ENCODE measurements at places on chromosomes 5 and 9. TPM values are rescaled to one million over a fixed set of nuclear protein-coding genes. Genes with fewer than 3 reads are reported as not detected.

Gene SHOC1
- not detected for total RNA-seq

Gene LCN12
- total RNA-seq, result 1.4 TPM

GRCh38 chr9:99814359-99814758 lies 7.3 kb upstream of the NR4A3 start:
- no peak for DNase-seq
- H3K27me3 ChIP-seq, result peaks cover 2% of the 10 kb centered on the region
- H3K27ac ChIP-seq, result no peak overlapping the region
- H3K36me3 ChIP-seq, result no peaks in the 10 kb centered on the region
- H3K4me3 ChIP-seq, result no peak overlapping the region
- H3K4me1 ChIP-seq, result peaks cover 11% of the 10 kb centered on the region

DNA sequence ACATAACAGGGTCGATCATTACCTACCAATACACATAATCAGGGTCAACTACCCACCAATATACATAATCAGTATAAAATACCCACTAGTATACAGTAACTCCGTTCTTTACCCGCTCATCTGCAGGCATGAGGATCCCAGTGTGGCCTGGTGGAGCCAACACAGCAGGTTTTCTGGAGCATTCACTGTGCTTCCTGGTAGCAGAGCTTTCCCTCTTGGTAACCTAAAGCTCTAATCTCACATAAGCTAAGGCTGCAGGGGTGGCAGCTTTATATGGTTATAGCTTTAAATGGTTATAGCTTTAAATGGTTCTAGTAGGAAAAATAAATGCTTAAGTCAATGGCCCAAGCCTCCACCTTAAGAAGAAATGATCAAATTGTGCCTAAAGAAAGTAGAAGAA lies 11.9 kb downstream of the LCN1 start:
- H3K36me3 ChIP-seq, result no peaks in the 10 kb centered on the region
- H3K27me3 ChIP-seq, result peaks cover 10% of the 10 kb centered on the region
- no peaks in the 10 kb centered on the region for H3K4me1 ChIP-seq
- no peak overlapping the region for H3K27ac ChIP-seq

- no peak for DNase-seq
- H3K36me3 ChIP-seq, result no peaks in the 10 kb centered on the region
- H3K4me1 ChIP-seq, result no peaks in the 10 kb centered on the region
- H3K27ac ChIP-seq, result no peak overlapping the region
Measured at GRCh38 chr9:104279535-104280177, 185.5 kb downstream of the SMC2 start.

- H3K27me3 ChIP-seq, result peaks cover 53% of the 10 kb centered on the region
- H3K4me1 ChIP-seq, result peaks cover 28% of the 10 kb centered on the region
- no peak overlapping the region for H3K27ac ChIP-seq
- no peak overlapping the region for H3K4me3 ChIP-seq
Measured at GRCh38 chr9:37040508-37041127, 6.5 kb upstream of the PAX5 start.

DNA sequence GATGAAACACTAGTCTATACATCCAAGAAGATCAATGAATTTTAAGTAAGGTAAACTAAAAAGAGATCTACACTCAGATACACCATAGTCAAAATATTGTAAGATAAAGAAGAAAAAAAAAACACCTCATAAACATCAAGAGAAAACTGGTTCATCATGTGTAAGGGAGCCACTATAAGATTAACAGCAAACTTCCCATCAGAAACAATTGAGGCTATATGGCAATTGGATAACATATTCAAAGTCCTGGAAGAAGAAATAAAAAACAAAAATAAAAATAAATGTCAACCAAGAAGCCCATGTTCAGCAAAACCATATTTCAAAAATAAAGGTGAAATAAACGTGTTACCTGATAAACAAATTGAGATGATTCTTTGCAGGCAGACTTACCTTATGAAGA lies 3.6 kb downstream of the OR13C8 start:
- H3K36me3 ChIP-seq, result no peaks in the 10 kb centered on the region
- DNase-seq, result no peak
- H3K4me1 ChIP-seq, result no peaks in the 10 kb centered on the region
- H3K27me3 ChIP-seq, result no peaks in the 10 kb centered on the region

DNA sequence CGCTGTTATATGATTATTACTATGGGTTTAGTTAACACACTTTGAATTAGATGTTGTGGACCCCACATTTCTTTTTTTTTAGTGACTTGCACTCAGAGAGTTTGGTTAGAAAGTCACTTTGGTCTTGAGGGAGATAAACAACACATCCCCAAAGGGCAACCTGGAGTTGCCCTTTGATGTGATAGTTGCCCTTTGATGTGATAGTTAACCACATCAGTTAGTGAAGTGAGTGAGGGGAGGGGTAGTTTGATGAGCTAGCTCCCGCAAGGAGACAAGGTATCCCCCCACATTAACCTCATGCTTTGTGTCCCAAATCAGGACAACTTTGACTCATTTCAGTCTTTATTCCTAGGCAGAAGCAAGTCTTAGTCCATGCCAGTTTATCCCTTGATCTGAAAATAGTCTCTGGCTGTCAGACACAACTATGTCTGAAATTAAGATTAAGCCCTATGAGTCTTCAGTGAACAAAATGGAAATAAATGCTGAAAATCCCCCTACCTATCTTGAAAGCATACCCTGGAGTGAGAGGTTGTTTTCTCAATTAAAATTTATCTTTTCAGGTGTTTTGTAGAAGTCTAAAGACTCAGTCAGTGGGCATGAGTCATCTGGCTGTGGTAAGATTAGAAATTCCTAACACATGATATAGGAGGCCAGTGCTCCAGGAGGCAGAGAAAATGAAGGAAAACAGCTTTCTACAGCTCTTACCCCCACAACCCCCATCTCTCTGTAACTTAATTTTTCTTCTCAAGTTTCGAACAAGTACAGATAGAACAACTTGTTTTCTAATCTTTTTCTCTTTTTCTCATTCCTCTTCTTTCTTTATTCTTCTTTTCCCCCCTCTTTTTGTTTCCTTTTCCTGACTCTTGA lies 208.9 kb upstream of the DMRTA1 start:
- no peak overlapping the region for H3K27ac ChIP-seq
- H3K4me1 ChIP-seq, result no peaks in the 10 kb centered on the region
- no peak for DNase-seq
- no peak overlapping the region for H3K4me3 ChIP-seq
- no peaks in the 10 kb centered on the region for H3K27me3 ChIP-seq

DNA sequence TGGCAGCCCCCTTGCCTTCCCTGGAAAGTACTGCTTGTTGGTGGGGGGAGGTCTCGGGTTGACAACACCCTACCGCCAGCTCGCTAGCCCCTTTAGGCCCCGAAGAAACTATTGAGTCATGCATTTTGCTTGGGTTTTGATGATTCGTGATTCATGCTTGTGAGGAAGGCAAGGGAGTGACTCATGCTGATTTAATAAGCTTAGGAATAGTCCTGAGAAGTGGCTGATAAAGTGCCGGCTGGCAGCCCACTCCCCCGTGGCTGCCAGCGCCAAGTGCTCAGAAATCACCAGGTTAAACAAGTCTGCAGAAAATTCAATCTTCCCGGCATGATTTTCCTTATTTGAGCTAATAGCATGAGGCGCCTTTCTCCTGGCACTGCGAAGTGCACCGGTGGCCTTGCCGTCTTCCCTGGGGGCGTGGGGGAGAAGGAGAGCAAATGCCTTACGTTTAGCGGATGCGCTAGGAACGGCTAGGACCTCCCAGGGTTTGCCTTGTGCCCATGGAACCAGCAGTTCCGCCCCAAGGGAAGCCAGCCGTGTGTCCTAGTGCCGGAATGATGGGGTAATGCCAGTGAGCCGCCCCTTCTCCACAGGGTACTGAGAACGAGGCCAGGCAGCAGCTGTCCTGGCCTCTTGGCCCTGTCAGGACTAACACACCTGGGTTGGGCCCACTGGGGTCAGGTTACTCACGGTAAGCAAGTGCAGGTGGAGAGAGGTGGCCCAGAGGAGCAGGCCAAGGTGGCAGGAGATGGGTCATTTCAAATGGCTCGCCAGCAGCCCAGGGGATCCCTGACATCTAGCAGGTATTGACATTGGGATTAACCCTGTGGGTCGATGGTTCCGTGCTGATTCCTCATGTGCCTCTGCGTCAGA lies 151.9 kb downstream of the MACROH2A1 start:
- H3K27me3 ChIP-seq, result no peaks in the 10 kb centered on the region
- H3K27ac ChIP-seq, result no peak overlapping the region
- DNase-seq, result no peak
- no peak overlapping the region for H3K4me3 ChIP-seq
- no peaks in the 10 kb centered on the region for H3K4me1 ChIP-seq

DNA sequence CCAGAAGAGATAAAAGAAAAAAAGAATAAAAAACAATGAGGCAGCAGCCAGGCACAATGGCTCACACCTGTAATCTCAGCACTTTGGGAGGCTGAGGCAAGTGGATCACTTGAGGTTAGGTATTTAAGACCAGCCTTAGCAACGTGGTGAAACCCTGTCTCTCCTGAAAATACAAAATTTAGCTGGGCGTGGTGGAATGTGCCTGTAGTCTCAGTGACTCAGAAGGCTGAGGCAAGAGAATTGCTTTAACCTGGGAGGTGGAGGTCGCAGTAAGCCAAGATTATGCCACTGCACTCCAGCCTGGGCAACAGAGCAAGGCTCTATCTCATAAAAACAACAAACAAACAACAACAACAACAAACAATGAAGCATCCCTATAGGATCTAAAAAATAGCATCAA lies 121.5 kb downstream of the HMHB1 start:
- peaks cover 1% of the 10 kb centered on the region for H3K27me3 ChIP-seq
- H3K27ac ChIP-seq, result no peak overlapping the region
- no peaks in the 10 kb centered on the region for H3K4me1 ChIP-seq
- DNase-seq, result no peak
- no peaks in the 10 kb centered on the region for H3K36me3 ChIP-seq
